Activated T-cell treated with anti-CD3 and anti-CD28 coated beads, Interleukin-2, amount 50 U/mL, for 1 hour (primary cell): ENCODE measurements at places on chromosomes 12 and 14.

- DNase-seq = peak; percentile 70
These were observed 14.7 kb downstream of the ITGA5 start for GRCh38 chr12:54404061-54405004.

DNA sequence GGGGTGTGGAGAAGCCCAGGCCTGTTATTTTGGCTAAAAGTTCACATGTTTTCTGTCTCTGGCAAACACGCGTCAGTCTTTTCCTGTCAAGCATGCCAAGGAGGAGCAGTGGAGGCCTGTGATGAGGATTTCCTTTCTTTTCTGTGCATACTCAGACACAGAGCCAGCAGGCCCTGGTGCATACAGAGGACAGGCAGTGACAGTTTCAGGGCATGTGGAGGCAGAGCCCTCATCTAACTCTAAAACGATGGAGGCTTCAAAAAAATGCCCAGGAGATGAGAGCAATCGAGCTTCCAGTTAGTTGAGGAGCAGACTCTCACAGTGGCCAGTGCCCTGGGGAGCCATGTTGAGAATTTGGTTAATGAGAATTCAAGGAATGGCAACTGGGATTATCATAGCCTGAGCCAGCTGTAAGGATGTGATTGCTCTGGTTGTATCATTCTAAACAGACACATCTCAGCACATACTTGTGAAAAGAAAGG lies 66.5 kb downstream of the TRAFD1 start:
- DNase-seq = no peak

DNA sequence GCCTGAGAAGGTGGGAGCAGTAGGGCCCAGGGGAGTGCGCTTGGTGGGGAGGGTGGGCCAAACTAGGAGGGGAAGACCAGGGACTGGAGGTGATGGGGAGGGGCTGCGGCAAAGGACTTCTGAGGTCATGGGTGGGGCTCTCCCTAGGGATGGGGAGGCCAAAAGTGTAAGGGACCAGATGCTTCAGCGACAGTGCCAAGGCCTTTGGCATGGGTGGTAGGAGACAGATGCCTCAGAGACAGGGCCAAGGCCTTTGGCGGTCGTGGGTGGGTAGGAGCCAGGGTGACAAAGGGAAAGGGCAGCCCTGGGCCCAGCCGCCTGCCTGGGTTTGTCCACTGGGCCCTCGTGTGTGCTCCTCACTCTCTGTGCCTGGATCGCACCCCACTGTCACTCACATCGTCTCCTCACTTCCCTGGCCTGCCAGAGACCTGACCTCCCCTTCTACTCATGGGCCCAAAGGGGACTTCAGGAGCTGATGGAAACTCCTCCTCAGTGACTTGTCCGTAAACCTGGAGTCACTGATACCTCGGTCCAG lies 13.2 kb upstream of the RABGGTA start:
- DNase-seq = no peak

DNA sequence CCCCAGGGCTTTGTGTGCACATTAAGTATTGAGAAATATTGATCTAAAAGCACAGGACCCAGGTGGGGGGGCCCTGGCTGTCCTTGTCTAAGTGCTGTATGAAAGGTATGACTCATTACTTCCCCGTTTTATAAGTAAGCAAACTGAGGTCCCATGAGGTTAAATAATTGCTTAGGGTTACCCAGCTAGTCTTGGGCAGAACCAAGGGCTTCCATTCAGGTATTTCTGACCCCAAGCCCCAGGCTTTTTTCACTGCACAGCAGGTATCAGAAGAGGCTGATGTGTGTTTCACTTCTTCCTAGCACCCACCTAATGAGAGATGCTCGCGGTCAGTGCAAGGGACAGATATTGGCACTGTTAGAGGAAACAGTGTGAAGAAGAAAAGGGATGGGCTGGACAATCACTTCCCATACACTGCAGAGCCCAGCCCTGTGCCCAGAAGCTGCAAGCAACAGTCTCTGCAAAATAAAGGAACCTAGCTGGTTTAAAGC lies 4.7 kb upstream of the TC2N start:
- DNase-seq = peak; percentile 60

DNA sequence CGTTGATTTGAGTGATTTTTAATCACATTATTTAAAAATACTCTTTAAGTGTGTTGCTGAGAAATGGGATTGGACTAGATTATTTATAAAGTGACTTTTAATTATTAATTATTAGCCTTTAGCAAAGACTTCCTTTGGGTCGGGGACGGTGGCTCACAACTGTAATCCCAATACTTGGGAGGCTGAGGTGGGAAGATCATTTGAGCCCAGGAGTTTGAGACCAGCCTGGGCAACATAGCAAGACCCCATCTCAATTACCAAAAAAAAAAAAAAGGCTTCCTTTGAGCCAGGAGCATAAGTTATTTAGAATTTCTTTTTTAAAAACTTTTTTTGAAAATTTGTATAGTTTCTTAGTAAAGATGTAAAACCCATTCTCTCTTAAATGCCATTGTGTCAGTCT lies 8.8 kb downstream of the CHURC1 start:
- no peak for DNase-seq

DNA sequence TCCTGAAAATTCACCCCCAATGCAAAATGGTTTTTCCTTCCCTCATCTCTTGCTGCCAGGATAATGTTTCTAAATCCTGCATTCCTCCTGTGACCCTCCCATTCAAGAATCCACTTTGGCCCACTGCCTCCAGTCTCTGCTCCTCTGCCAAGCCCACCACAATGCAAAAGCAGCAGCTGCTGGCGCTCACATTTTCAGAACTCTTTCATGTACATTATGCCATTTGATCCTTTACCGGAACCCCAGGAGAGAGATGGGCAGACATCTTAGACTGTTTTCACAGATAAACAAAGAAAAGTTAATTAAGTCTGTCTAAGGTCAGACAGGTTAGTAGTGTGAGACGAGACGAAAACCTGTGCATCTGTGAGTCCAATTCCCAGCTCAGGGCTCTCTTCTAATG lies 12.9 kb downstream of the LRIG3 start:
- DNase-seq = no peak

DNA sequence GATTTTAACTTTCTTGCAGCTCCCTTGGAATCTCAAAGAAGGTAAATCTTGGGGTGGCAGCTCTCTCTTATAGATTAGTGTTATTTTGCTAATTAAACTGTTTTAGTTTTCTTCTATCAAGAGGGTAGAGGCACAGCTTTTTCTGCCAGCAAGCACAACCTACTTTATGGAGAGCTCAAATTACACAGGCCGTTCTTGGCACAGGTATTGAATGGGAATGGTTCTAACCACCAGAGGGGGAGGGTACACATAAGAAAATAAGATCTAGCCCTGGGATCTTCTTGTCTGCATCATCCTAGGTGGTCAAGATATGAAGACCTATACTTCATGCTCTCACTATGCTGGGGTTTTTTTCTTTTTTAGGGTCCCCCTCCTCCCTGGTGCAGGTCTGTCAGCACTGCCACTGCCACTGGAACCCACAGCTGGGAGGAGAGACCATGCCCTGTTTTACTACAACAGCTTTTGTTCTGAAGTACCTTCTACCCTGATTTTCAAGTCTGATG lies 48.6 kb upstream of the STAC3 start:
- DNase-seq = no peak

DNA sequence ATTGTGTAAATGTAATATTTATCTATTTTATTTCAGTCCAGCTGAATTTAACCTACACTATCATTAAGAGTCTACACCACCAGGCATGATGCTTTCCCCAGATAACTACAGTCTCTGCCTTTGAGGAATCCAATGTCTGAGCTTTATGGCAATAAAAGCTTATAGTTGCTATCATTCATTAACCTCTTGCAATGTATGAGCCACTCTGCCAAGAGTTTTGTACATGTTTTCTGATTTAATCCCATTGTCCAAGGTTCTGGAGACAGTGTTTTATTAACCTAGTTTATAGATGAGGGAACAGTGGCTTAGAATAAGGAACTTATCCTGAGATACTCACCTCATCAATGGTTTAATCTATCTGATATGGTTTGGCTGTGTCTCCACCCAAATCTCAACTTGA lies 17.1 kb upstream of the KITLG start:
- DNase-seq = no peak

GRCh38 chr12:42804928-42805327 lies 215.4 kb upstream of the PRICKLE1 start:
- no peak for DNase-seq

DNA sequence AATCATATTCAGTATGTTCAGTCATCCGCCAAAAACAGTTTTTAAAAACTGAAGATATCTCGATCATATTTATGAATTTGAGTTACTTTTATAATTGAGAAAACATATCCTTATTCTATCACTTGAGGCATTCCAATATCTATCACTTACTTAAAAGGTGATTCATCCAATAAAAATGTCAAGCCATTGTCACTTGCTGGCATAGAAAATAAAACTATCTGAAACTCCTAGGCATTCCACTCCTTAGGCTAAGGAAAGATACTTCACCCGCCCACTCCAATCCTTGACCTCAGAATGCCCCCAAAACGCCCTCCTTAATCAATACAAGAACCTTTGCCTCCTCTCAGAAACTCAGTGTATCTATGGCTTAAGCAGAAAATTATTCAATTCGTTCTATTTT lies 51.3 kb upstream of the AMIGO2 start:
- no peak for DNase-seq

- DNase-seq = no peak
These were observed 255.8 kb upstream of the AVPR1A start for GRCh38 chr12:63406781-63407180.

GRCh38 chr12:108821407-108822397 lies 35.7 kb downstream of the SSH1 start:
- no peak for DNase-seq

- no peak for DNase-seq
These were observed 31.6 kb downstream of the TMTC1 start for GRCh38 chr12:29752121-29752520.

DNA sequence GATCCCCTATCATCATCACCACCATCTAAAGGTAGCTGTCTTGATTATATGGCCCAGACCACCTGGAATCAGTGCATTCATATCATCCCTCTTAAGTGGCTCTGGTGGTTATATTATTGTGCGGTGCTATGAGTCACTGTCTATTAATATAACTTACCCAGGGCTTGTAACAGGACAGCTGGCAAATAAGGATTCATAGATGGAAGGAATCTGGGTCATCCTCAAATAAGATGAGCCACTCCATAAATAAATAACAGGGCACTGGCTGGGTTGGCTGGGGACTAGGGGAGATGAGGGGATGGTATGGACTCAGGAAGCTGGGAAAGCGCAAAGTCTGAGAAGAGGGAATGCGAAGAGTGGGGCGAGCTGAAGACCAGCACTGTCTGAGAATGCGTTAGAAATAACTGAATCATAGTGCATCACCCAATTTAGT lies 216.1 kb downstream of the NUAK1 start:
- DNase-seq = no peak

DNA sequence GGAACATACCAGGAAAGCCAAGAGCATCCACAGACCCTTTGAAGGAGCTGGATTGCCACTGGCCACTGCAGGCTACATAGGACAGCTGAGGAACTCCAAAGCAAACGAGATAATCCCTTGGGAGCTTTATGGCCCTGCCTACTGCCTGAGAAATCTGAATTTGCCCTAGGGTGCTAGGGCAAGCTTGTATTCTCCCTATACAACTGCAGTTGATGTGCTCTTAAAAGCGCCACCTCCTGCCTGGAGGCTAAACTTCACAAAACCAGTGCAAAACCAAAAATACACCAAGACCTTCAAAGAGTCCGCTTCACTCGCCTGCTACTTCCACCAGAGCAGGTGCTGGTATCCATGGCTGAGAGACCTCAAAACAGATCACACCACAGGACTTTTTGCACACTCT lies 99.6 kb upstream of the KRR1 start:
- DNase-seq = no peak

- peak; percentile 52 for DNase-seq
These were observed 411 bp downstream of the BTBD7 start for GRCh38 chr14:93332397-93332852.

GRCh38 chr12:93226361-93226760 lies 151.4 kb upstream of the NUDT4 start:
- DNase-seq = no peak

- no peak for DNase-seq
These were observed 113.7 kb upstream of the NCOR2 start for GRCh38 chr12:124680863-124681778.

GRCh38 chr12:44015333-44015941 lies 179.6 kb downstream of the TMEM117 start:
- no peak for DNase-seq

DNA sequence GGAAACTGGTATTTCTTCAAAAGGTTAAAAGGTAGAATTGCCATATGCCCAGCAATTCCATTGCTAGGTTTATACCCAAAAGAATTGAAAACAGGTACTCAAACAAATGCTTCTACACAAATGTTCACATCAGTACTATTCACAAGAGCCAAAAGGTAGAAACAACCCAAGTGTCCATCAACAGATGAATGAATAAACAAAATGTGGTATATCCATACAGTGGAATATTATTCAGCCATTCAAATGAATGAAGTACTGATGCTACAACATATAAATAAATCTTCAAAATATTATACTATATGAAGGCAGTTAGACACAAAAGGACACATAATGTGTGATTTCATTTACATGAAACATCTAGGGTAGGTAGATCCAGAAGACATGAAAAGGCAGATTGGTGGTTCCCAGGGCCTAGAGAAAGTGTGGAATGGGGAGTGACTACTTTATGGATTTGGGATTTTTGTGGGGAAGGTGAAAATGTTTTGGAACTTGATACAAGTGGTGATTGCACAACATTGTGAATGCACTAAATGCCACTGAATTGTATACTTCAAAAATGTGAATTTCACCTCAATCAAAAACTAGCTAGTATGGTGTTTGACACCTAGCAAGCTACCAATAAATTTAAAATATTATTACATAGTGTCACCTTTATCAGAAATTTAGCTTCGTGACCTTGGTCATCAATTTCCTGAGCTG lies 41.7 kb downstream of the LIN52 start:
- DNase-seq = no peak

DNA sequence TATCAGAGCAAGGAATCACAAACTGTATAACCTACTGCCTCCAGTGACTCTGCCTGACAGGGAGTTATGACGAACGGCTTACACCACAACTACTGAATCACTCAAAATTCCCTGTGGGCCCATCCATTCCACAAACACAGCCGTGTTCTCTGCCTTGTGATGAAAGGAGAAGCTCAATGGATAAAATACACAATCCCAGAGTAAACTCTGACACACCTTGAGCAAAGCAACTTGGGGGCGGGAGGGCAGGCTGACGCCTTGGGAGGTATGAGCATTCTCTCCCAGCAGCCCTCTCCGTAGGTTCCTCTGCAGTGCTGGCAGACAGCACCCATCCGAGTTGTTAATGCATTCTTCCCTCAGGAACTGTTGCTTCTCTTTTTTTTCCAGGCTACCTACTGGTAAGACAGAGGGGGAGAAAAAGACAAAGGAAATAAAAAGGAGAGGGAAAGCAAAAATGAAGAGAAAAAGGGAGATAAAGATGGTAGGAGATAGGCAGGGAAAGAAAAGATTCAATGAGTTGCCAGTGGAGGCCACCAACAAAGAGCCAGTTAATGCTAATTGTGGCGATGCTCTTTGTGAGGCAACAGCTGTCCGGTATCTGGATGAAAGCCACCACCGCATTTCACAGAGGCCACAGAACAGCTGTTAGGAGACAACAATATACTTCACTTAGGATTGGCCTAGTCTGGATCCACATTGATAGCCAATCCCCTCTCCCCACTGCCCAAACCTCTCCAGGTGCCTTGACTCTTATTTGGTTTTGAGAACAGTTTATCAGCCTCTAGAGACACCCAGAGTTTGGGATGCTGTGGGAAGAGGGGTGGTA lies 4.7 kb upstream of the DIO2 start:
- DNase-seq = no peak

GRCh38 chr14:60356906-60357550 lies 108.0 kb downstream of the PPM1A start:
- no peak for DNase-seq
